ENCODE measurements at places on chromosomes 1 and 21.

GRCh38 chr1:108043707-108044106, 78.7 kb upstream of the VAV3 start:
- DNase-seq = no peak

DNA sequence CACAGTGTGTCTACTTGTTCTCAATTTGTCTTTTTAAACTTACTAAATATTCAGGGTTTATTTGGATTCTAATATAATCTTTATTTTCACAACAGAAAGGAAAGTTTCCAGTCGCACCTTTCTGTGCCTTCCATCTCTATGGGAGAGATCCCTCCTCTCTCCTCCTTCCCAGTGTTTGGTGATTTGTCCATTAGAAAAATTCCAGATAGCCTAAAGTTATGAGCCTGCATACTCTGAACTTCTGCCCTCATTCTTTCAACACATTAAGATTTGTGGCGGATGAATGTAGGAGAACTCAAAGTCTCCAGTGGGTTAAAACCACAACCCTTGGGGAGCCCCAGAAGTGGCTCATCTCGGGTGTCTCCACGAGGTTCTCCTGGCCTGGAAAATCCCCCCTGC, 3.6 kb downstream of the NHLH2 start:
- DNase-seq = no peak

DNA sequence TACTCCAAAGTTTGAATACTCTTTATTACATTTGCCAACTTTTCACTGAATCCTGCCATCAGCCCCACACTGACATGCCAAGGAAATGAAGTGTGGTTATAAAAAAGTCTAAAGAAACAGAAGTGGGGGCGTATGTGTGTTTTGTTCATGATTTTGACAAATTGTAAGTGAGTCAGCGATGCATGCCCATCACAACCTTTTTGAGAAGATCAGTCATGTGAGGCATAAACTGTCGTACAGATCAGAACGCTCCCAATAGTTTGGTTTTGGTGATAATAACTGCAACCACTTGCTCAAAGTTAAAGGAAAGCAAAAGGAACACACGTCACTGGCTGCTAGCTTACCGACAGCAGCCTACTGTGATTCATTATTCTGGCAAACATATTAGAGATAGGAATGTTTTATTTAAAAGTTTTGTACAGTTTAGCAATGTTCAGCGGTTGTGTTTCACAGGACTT, 95.6 kb downstream of the RGS2 start:
- no peak for DNase-seq

DNA sequence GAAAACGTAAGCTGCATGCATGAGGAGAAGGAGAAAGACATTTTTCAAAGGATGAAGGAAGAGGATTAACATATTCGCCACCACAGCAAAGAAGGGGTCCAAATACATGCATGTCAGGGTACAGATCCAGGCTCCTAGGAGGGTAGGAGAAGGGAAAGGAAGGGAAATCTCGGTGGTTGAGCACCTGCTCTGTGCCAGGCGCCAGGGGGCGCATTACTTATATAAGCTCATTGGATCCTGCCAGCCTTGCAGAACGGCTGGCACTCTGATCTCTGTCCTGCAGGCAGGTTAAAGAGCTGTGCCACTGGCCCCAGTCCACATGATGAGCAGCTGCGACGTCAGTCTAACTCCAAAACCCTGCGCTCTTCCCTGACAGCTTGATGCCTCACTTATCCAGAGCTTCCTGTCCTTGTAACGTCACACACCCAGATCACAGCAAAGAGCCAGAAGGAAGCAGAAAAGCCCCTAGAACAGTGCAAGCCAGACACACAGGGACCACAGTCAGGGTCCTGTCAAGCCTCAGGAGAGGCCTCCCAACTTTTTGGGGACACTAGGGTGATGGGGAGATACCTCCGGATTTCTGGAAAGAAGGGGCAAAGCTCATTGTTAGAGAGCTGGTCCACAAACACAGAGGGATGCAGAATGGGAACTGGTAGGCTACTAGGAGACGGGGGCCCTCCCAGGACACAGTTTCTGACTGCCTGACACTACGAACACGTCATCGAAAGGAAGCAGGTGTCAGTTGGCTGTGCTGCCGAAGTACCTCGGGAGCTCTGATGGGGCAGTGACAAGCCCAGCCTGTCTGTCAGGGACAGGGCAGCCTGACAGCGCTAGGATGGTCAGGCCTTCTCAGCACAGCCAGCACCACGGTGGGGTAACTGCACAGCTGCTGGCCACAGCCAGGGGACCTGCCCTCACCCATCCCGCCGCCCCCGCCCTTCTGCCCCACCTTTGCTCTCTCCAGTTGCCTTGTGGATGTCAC, 99.1 kb downstream of the BEND5 start:
- no peak for DNase-seq

GRCh38 chr21:45442276-45442675, 37.3 kb downstream of the COL18A1 start:
- no peak for DNase-seq

DNA sequence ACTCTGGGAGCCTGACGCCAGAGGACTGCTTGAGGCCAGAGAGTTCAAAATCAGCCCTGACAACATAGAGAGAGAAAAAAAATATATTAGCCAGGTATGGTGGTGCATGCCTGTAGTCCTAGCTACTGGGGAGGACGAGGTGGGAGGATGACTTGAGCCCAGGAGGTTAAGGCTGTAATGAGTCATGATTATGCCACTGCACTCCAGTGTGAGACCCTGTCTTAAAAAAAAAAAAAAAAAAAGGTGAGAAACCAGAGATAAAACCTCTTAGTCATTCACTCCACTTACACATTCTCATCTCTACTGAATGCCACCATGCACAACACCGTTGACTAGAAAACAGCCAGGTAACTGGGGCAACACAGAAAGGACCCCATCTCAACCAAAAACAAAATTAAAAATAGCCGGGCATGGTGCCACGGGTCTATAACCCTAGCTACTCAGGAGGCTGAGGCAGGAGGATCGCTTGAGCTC, 178.1 kb downstream of the SLC45A1 start:
- no peak for DNase-seq

DNA sequence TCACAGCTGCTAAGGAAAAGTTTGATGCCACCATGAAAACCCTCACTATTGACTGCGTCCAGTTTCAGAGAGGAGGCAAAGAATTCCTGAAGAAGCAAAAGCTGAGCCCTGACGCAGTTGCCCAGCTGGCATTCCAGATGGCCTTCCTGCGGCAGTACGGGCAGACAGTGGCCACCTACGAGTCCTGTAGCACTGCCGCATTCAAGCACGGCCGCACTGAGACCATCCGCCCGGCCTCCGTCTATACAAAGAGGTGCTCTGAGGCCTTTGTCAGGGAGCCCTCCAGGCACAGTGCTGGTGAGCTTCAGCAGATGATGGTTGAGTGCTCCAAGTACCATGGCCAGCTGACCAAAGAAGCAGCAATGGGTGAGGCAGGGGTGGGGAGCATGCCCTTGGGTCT, 9.5 kb downstream of the CZIB start:
- no peak for DNase-seq

GRCh38 chr1:246295968-246296367, 211.1 kb downstream of the SMYD3 start:
- DNase-seq = no peak

DNA sequence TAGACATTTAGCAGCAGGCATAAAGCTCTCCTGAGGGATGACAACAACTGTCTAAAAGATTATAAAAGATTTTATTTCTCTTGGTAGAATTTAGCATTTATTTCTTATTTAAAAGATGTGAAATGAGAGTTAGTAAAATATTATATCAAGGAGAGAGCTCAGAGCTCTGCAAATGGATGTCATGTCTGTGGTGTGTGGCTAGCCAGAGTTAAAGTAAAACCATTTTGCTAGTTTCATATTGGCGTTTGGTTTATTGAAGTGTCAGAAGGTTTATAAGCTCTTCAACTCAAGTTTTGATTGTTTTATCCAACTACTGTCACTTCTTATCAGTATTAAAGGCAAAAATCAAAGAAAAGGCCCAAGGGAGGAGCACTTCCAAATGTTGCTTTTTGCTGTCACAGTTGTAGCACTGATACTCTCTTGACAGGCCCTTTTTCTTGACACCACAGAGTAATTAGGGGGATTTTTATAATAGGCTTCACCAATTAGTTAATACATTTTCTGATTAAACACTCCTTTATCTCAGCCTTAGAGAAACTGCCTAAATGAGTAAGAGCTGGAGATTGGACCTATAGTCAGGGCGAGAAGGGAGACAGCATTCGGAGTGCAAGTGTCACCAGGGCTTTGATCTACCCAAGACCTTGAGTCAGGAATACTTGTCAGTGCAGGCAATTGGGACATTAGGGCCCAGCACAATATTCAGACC, 233.9 kb downstream of the PTBP2 start:
- no peak for DNase-seq

DNA sequence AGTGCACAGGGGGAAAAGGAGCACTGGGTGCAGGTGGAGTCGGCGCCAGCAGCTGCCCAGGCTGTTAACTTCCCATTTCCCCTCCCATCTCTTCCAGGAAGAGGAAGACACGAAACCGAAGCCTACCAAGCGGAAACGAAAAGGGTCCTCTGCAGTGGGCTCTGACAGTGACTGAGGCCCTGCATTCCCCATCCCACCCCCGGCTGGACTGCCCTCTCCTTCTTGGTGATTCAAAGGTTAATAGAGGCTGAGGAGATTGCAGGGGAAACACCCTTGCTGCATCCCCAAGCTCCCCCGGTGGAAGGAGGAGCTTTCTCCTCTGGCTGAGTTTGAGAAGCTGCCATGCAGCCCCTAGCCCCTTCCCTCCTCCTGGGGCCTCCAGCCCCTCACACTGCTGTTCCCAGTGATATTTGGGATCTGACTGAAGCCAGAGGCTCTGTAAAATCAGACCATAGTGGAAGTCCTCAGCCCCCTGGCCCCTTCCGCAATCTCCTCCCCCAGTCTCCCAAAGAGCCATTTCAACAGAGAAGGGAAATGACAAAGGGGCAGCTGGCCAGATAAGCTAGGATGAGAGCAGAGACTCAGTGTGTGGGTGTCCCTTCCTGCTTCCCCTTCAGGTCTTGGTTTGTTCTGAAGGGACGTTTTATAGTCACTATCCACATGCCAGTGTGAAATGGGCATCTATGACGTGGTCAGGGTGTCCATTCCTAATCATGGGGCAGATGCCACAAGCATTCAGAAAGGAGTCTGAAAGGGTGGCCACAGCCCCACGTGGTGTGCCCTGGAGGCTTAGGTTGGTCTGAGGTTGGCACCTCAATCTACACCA, 1.9 kb upstream of the SLC27A3 start:
- no peak for DNase-seq

DNA sequence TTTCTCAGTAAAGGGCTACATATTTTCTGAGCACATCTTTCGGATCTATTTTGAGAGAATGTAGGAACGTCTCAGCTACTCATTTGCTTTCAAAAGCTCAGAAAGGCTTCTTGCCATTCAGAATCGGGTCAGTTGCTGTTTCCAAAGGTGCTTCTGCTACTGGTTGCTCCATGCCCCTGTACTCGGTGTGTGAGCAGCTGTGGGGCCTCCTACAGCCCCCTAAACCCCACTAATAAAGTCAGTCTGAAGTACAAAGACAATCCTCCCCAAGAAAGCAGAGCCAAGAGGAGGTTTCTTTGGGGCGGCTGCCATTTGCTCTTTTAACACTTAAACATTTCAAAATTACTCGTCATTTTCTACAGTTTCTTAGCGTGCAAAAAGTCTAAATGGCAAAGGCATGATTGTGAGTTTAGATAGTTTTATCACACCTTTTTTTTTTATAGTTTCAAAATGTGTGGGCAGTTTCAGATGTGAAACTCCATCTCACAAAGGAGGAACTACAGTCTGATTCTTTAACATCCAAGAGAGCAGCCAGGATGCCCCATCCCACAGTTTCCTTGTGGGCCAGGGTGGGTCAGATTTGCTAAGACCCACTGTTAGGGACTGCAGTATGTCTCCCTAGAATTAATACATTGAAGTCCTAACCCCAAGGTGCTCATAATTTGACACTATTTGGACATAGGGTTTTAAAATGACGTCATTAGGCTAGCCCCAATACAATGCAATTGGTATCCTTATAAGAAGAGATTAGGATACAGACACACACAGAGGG, 4.1 kb downstream of the RUNX1 start:
- DNase-seq = no peak

GRCh38 chr21:16455978-16456377, 726.2 kb downstream of the USP25 start:
- DNase-seq = no peak

- no peak for DNase-seq
Measured at GRCh38 chr1:28119556-28119955, 31.1 kb upstream of the EYA3 start.

DNA sequence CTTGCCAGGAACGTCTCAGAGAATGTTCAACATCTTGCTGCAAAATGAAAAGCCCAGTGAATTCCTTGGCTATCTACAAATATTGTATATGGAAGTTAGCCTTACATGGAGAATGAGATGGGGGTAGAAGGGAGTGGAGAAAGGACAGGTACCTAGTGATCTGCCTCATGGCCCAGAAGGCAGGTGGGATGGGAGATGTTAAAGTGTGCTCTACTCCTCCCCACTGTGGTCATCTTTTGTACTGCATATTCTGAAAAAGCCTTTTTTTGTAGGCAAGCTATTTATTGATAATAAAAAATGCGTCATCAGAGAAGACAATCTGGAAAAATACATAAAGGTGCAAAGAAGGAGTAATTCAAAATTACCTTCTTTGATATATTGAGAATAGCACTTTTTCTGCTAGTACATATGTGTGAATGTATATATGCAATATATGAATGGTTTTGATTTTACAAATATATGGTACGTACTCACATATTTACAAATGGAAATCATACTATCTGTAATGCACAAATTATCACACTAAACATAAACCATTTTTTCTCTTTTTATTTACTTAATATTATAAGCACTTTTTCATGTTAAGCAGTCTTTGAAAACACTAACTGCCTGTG, 19.1 kb upstream of the SLC5A9 start:
- DNase-seq = no peak

DNA sequence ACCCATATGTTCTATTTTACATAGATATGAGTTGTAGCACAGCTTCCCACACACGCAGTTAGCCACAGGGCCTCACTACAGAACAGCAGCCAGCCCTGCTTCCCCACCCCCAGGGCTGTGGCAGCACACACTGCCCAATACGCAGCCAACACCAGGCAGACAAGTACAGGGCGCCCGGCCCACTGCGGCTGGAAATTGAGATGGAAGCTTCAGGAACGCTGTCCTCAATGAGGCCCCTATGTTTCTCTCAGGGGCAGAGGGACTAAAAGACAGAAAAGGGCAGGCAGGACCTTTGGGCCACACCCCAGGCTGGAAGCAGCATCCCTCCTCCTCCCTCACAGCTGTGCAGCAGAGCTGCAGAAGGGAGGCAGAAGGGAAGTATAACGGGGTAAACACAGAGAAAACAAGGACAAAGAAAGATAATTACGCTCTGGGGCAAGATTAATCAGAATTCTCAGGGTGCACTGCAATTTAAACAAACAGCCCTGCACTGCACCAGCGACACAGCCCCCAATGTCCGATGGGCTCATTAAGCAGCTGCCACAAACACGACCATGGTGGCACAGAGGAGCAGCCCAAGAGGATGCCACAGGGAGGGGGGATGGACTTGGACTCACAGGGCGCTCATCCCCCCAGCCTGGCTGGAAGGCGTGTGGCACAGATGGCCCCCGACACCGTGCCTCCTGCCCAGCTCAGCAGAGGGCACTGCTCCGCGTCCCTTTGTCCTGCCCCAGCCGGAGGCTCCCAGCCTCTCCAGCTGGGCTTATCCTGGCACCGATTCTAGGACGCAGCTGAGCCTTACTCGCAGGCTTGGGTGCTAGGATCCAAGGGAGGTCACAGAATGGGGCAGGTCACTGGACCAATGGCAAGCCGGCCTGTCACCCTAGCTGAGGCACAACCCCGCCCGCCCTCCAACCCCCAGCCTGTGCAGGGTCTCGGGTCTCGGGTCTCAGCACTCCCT, 14.2 kb downstream of the WDR4 start:
- DNase-seq = no peak

- DNase-seq = no peak
Measured at GRCh38 chr1:208233978-208234377, 10.2 kb downstream of the PLXNA2 start.

Measured in suprapubic skin (tissue), 4 donors.